Esophagus squamous epithelium (tissue), 5 donors: ENCODE measurements at places on chromosomes 7 and 10. TPM values are rescaled to one million over a fixed set of nuclear protein-coding genes. Genes with fewer than 3 reads are reported as not detected.

DNA sequence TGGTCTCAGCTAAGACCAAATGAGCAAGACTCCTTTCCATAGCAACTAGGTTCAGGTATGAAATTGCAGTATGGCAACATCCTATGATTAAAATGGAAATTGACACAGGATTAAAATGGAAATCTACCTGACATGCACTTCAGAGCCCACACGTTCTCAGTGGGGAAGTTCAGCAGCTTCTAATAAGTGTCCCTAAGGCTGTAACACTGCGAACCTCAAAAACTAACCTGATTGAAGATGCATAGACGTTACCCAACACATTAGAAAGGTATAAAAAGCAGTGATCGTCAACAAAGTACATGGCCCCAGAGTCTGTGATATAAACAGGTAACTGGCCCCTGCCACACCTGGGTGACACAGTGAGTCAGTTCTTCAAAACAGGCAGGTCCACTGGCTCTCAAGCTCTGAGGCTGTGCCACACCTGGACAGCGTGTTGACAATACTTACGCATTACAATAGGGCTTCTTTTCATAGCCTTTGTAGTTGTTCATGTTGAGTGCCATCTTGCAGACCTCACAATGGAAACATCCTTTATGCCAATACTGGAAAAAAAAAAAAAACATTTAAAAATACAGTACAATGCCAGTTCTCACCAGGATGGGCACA is 274.9 kb upstream of the NEBL start:
- H3K36me3 ChIP-seq = no peaks in the 10 kb centered on the region
- H3K4me1 ChIP-seq = peaks cover 5% of the 10 kb centered on the region
- H3K27me3 ChIP-seq = peaks cover 31% of the 10 kb centered on the region

Gene FAM24B
- not detected for total RNA-seq

Gene TDRD1
- total RNA-seq = 1.3 TPM

Gene GSDME
- total RNA-seq = 11.4 TPM

Gene PLA2G12B
- not detected for total RNA-seq
